ENCODE measurements at places on chromosomes 3 and 15.

- no peak for DNase-seq
These were observed 196.8 kb downstream of the GOLGA6L6 start for GRCh38 chr15:20344601-20345400.

DNA sequence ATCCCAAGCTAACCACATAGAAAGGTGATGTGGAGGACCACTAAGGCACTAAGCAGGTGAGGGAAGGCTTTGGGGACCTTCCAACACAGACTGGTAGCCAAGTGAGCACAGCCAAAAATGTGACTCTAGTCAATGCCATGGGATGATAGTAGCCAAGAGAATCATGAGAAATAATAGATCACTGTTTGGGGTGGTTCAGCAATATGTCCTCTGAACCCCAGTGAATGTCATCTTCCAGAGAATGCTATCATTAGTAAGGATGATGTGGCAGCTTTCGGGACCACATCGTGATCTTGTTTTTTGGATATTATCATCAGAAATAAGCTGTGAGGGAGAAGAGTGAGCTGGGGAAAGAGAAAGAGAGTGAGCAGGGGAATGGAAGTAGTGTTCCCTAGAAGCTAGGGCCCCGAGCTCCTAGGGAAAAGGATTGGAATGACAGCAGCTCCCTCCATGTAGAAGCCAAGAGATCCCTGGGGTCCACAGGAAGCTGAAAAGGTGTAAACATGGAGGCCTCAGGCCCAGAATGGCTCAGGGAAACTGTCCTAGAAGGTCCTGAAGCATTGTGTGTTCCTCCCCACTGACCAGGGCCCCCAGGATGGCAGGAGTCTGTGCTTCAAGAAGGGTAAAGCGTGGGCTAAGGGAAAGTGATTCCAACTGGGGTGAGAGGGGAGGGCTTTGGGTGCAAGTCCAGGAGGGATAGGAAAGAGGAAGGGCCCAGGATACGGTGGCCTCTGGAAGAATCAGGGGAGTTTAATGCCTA, 56.6 kb upstream of the KLF13 start:
- DNase-seq = no peak

DNA sequence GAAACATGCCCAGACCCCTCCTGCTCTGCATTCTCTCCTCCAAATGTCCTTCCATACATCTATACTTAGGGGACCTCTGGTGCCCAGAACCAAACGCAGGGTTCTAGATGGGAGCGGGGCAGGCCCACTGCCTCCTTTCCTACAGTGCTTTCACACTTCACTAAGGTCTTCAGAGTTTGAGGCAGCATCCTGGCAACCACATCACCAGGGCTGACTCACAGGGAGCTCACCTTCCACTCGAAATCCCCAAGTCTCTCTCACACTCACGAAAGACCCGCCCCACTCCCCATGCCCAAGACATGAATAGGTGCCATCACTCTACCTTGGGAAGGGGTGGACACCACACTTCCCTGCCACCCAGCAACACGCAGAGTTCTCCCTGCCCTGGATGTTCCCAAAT, 18.9 kb downstream of the HOMER2 start:
- no peak for DNase-seq

DNA sequence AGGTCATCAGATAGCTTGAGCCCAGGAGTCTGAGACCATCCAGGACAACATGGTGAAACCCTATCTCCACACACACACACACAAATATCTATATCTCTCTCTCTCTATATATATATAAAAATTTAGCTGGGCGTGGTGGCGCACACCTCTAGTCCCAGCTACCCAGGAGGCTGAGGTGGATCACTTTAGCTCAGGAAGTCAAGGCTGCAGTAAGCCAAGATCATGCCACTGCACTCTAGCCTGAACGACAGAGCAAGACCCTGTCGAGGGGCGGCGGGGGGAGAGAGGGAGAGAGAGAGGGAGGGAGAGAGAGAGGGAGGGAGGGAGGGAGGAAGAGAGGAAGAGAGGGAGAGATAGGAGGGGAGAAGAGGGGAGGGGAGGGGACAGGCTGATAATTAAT, 28.0 kb downstream of the PLA2G4F start:
- DNase-seq = no peak

GRCh38 chr15:93722165-93722564, 509.2 kb upstream of the MCTP2 start:
- no peak for DNase-seq

GRCh38 chr3:151843275-151843674, 29.4 kb downstream of the AADAC start:
- no peak for DNase-seq

DNA sequence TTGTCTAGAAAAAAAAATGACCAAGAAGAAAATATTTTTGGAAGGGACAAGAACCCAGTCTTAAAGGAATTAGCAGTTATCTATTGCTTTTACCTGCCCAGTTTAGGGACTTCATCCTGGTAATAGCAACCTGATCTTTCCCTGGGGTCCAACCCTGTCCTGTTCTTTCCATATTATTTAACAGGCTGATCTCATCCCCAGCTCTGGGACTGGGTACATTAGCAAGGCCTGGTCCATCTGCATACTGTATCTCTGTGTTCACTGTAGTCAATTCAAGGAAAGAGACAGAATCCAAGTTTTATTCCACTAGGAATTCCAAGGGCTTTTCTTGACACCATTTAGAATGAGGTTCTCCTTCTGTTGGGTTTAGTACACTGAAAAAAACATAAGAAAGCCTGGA, 191.7 kb upstream of the GADL1 start:
- no peak for DNase-seq

DNA sequence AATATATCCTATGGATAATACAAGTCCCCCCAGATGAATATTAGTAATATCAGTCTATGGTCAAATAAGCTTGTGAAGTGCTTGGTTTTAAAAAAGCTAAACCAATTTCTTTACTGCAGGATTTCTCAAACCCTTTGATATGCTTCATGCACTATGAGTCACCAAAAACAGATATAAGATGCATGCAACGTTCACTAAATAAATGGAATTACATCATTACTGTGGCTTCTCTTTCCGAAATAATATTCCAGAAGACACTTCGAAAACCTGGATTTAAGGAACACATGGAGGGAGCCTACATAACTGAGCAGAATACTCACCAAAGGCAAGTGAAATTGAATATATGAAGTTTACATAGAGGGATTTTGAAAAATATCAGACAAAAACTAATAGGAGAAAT, 126.3 kb upstream of the ABI3BP start:
- no peak for DNase-seq

GRCh38 chr3:43629741-43630140, 7.9 kb upstream of the ANO10 start:
- DNase-seq = no peak

DNA sequence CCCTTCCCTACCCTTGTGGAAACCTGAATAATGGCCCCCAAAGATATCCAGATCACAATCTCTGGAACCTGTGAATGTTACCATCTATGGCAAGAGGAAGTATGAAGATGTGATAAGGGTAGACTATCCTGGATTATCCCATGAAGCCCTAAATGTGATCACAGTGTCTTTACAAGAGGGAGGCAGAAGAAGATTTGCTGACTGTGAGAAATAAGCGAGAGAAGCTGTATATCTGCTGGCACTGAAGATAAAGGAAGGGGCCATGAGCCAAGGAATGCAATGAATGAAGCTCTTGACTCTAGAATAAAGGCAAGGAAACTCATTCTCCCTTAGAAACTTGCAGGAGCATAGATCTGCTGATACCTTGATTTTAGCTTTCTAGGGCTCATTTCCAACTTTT, 39.1 kb downstream of the SOX14 start:
- DNase-seq = no peak

DNA sequence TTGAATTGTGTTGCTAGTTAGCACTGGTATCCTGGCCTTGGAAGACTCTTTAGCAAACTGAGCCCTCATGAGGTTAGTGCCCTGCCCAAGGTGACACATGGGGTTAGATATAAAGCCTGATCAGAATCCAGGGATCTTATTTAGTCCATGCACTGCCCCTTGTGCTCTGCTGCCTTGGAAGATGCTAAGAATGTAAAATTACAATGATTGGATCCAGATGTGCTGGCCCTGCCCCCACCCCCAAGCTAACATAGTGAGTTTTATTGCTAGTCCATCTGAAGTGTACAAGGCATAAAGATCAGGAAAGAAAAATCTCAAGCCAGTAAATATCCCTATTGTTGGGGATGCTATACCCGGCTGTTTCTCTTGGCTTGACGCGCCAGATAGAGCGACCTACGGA, 248.1 kb upstream of the C2CD4B start:
- DNase-seq = no peak

DNA sequence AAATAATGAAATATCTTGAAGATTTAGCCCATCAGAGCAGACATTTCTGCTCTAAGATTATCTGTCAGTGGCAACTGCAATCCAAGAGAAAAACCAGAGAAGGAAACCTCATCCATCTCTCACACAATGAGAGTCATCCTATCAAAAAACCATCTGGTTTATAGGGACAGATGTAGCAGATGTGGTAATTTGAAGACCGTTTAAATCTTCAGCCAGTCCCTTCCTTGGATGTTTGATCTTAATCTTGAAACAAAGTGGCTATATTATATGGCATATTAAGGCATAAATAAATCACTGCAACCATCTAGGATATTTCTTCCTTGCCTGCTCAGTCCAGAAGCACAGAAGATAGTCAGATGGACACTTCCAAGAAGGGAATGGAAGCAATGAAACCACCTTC, 305.3 kb downstream of the MAGI1 start:
- DNase-seq = no peak

DNA sequence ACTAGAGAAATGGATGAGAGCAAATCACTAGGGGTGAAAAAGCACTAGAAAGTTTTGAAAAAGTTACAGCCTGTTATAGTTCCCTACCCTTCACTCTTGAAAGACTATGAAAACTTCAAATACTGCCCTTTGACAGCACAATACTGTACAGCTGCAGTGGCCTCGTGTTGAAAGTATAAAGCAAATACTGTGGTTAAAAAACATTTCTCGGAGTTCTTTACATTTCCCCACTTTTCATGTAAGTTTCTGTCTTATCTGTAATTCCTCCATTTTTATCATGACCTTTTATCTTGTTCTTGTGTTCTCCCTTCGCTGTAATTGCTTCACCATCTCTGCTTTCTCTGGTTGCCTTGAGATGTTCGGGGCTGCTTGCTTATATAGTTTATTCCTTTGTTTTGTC, 423.8 kb upstream of the CFAP20DC start:
- DNase-seq = no peak

DNA sequence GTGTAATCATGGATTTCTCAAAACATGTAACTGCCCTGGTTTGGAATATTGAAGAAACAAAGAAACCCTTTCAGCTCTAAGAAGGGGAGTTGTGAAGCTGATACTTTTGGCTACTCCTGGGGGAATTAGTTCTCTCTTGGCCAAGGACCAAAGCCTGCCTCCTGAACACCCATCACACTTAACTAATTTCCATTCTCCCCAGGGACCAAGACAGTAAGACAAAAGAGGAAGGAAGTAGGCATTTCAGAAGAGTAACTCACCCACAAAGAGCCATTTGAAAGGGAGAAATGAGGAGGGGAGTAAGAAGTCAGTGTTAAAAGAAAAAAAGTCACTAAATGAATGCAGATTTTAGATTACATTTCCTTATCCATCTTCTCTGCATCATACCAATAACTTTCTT, 328.0 kb upstream of the SOX2 start:
- peak; percentile 11 for DNase-seq

DNA sequence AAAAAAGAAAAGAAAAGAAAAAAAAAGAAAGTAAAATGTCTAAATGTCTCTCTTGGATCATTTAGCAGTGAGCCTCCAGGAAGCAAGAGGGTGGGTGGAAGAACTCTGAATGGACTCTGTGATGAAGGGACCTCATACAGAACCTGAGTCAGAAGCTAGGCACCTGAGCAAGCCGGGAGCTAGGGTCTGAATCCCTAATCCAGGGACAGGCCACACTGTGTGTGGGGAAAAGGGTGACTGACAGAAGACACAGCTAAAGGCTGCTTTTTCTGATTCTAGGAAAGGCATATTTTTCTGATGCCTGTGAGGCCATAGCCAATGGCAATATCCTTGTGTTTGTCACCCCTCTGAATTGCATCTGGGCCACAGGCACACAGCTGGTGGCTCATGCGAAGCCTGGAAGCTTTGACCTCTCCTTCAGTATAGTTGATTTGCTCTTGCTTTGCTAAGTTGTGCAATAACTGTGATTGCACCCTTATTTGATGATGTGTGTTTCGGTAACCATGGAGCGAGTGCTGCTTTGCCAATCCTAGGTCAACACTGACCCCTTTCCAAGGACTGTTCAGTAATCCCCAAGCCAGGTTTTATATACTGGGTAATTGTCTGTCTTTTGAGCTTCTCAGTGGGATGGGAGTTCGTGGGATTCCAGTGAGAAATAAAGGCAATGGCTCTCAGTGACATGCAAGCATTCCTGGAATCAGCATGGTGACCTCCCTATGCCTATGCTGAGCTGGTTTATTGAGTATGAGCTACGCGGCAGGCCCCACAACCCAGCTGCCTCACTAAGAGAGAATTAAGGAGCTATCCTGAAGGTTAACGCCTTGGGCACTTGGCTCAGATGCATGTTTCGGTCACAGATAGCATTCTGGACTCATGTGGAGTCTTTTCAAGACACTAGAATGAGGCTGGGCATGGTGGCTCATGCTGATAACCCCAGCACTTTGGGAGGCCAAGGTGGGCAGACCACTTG, 49.0 kb upstream of the OSBPL11 start:
- DNase-seq = no peak

DNA sequence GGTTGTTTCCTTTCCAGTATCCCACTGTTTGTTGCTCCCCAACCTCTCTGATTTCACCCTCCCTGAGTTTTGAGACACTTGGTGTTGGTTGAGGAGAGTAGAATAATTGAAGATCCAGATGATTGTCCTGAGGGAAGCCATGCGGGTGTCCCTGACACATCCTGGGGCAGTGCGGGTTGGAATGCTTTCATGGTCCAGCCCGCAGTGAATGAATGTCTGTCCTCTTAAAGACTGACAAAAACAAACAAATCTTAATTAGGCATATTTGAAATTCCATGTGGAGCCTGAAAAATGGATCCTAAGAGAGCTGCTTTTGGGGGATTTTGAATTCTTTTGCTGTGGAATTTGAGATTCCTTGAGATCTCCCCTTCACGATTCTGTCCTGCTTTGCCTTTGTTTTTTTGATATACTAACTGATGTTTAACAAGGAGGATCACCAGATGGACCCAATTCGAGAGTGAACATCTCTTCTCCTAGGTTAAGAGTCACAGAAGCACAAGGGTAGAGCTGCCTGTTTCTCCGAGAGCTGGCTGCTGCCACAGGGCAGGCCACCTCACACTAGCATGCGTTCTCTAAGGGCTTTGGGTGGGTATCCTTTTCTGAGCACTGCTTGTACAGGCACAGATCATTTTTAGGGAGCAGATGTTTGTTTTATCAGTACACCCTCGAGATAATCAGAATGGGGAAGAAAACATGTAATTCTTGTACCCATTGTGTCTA, 47.4 kb downstream of the GPR171 start:
- no peak for DNase-seq

GRCh38 chr15:78092261-78093041, at the start of gene SH2D7:
TSS of gene SH2D7 (plus strand) at chr15:78092561. CDS start at chr15:78092585, 24 bp downstream.
- no peak for DNase-seq

- DNase-seq = no peak
These were observed 21.6 kb downstream of the HAPLN3 start for GRCh38 chr15:88873786-88874185.

Data from OCI-LY7 (cell line).